Activated CD8-positive, alpha-beta T cell treated with anti-CD3 and anti-CD28 coated beads for 36 hours (primary cell): ENCODE measurements at places on chromosomes 16 and 17.

DNA sequence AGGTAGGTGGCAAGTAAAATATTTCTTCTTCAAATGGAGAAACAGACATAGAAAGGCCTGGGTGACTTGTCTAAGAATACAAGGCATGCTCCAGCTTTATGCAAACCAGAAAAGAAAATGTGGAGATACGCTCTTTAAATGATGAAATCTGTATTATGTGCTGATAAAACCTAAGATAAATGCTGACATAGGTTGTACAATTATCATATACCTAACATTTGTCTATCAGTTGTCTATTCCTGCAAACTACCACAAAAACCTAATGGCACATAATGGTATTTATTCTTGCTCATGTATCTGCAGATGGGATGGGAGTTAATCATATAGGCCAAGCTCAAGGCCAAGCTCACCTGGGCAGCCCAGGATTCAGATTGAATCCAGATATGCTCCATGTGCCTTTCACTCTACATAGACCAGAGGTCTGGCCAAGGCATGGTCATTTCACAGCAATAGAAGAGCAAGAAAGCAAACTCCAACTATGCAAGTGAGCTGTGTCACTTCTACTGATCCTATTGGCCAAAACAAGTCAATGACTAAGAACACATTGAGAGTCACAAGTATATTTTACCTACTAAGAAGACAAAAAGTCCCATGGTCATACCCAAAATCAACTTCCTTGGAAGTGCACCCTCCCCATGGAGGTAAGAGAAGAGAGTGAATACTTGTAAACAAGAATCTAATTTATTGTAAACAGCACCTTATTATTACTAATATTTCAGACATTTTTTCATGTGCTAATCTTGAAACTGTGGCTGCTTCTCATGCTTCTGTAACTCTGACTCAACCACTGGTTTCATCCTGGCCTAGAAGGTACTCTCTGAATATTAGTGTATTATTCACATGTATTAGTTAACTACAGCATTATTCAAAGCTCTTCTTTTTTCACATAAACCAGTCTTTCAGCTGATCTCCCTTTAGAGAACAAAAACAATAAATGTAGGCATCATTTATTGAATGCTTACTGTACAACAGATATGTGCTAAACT, 270.7 kb upstream of the SOX9 start:
- H3K27ac ChIP-seq = no peak overlapping the region
- no peaks in the 10 kb centered on the region for H3K4me1 ChIP-seq
- DNase-seq = no peak
- H3K4me3 ChIP-seq = no peak overlapping the region
- H3K36me3 ChIP-seq = no peaks in the 10 kb centered on the region
- no peaks in the 10 kb centered on the region for H3K27me3 ChIP-seq

- H3K4me1 ChIP-seq = peaks cover 71% of the 10 kb centered on the region
- H3K27me3 ChIP-seq = no peaks in the 10 kb centered on the region
- DNase-seq = peak; percentile 12
- H3K36me3 ChIP-seq = peaks cover 21% of the 10 kb centered on the region
- H3K27ac ChIP-seq = peak overlapping the region; percentile 19
Observed at GRCh38 chr16:24748242-24748641, 18.8 kb downstream of the TNRC6A start.

GRCh38 chr17:278676-279059, 73.9 kb downstream of the RPH3AL start:
- no peak overlapping the region for H3K27ac ChIP-seq
- DNase-seq = no peak
- no peak overlapping the region for H3K4me3 ChIP-seq
- H3K36me3 ChIP-seq = no peaks in the 10 kb centered on the region
- H3K4me1 ChIP-seq = no peaks in the 10 kb centered on the region

DNA sequence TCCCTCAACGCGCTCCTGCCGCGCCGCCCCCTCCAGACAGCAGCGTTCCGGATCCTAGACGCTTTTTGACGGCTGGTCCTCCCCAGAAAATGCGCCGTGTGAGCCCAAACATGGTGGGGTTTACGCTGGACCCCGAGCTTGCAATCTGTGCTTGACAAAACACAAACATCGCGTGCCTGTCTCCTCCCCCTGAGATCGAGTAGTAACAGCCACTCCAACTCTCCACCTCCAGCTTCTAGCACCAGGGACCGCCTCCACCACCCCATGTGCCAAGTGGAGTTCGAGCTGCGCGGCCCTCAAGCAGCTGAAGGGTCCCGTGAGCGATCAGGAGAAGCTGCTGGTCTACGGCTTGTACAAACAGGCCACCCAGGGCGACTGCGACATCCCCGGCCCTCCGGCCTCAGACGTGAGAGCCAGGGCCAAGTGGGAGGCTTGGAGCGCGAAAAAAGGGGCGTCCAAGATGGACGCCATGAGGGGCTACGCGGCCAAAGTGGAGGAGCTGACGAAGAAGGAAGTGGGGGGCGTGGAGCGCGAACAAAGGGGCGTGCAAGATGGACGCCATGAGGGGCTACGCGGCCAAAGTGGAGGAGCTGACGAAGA, 656 bp upstream of the GEMIN4 start:
- DNase-seq = peak; percentile 53
- H3K36me3 ChIP-seq = peaks cover 49% of the 10 kb centered on the region
- H3K27ac ChIP-seq = peak overlapping the region; percentile 95
- H3K27me3 ChIP-seq = no peaks in the 10 kb centered on the region
- H3K4me1 ChIP-seq = peaks cover 32% of the 10 kb centered on the region

GRCh38 chr16:53546988-53547391, 44.0 kb upstream of the AKTIP start:
- no peaks in the 10 kb centered on the region for H3K36me3 ChIP-seq
- peaks cover 27% of the 10 kb centered on the region for H3K4me1 ChIP-seq
- H3K27me3 ChIP-seq = peaks cover 32% of the 10 kb centered on the region
- no peak overlapping the region for H3K27ac ChIP-seq
- H3K4me3 ChIP-seq = no peak overlapping the region

DNA sequence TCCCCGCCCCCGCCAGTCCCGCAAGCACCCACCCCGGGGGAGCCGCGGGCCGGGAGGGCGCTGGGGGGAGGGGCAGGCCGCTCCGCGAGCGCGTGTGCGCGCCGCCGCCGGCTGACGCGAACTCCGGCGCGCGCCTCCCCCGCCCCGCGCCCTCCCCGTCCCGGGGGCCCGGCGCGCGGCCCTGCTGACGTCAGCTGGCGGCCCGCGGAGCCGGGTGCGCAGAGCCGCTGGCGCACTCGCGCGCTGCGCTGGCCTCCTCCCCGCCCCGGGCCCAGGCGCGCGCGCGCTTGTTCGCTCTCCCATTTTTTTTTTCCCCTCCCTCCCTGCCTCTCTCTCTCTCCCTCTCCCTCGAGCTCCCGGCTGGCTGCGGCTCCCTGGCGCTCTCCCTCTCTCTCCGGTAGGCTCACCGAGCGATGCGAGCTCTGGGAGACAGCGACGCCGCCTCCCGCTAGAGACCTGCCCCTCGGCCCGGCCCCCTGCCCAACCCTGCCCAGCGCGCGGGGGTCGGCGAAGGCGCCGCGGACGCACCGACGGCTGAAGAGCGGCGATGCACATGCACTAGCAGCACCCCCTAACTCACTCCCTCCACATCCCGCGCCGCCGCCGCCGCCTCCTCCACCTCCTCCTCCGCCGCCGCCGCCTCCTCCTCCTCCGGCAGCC, at the start of gene GNAO1:
GNAO1 (plus strand) TSS at position 334 of the 660 bp plus-strand sequence. CDS start 747 bp downstream, outside the sequence.
- no peaks in the 10 kb centered on the region for H3K36me3 ChIP-seq
- H3K27me3 ChIP-seq = peaks cover 69% of the 10 kb centered on the region
- H3K4me1 ChIP-seq = peaks cover 30% of the 10 kb centered on the region
- H3K4me3 ChIP-seq = peak within 1 kb of the TSS; percentile 69
- peak; percentile 56 for DNase-seq
- H3K27ac ChIP-seq = no peak within 1 kb of the TSS

DNA sequence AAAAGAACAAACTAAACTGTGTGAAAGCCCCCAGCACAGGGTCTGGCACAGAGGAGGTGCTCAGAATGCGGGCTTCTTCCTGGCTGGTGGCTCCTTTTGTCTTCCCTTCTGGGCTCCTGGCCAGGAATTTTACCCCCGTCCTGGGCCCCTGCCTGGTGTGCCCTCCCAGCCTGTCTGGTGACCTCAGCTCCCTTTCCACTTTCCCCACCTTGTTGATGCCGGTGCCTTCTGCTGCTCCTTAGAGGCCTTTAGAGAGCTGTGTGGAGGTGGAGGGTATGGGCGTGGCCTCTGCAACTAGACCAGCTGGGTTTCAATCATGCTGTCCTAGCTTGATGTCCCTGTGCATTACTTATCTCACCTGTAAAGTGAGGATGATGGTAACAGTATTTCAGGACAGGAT, 16.8 kb downstream of the PIRT start:
- no peaks in the 10 kb centered on the region for H3K27me3 ChIP-seq
- H3K27ac ChIP-seq = no peak overlapping the region
- no peaks in the 10 kb centered on the region for H3K36me3 ChIP-seq
- H3K4me3 ChIP-seq = no peak overlapping the region
- H3K4me1 ChIP-seq = no peaks in the 10 kb centered on the region

GRCh38 chr16:17470908-17471718, at the start of gene XYLT1:
Gene XYLT1, minus strand, starts transcription at chr16:17470960. Its CDS starts 164 bp downstream, at chr16:17470796.
- H3K36me3 ChIP-seq = peaks cover 2% of the 10 kb centered on the region
- peak within 1 kb of the TSS; percentile 90 for H3K4me3 ChIP-seq
- peak within 1 kb of the TSS; percentile 61 for H3K27ac ChIP-seq
- peaks cover 54% of the 10 kb centered on the region for H3K4me1 ChIP-seq
- peak; percentile 51 for DNase-seq
- H3K27me3 ChIP-seq = peaks cover 2% of the 10 kb centered on the region

DNA sequence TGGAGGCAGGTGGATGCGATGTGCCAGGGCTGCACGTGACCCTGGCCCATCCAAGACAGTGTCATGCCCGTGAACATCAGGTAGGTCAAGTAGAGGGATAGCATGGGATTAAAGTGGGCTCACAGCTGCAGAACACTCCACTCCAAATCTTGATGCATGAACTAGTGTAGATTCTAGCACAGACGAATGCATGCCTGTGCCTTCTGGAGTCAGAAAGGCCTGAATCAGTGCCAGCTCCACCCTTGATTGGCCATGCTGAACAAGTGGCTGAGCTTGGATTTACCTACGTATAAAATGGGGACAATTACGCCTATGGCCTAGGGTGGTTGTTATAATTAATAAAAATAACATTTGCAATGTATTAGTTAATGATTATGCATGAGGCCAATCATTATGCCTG, 10.6 kb downstream of the IRX3 start:
- no peak overlapping the region for H3K27ac ChIP-seq
- H3K4me1 ChIP-seq = no peaks in the 10 kb centered on the region
- no peak for DNase-seq
- H3K36me3 ChIP-seq = no peaks in the 10 kb centered on the region
- peaks cover 20% of the 10 kb centered on the region for H3K27me3 ChIP-seq

- H3K36me3 ChIP-seq = no peaks in the 10 kb centered on the region
- peak overlapping the region; percentile 76 for H3K27ac ChIP-seq
- peak; percentile 63 for DNase-seq
- peaks cover 20% of the 10 kb centered on the region for H3K4me1 ChIP-seq
- no peaks in the 10 kb centered on the region for H3K27me3 ChIP-seq
Observed at GRCh38 chr17:73566905-73567782, 77.1 kb downstream of the SDK2 start.

GRCh38 chr17:60077226-60077625, 1.5 kb downstream of the HEATR6 start:
- H3K36me3 ChIP-seq = peaks cover 15% of the 10 kb centered on the region
- peak overlapping the region; percentile 97 for H3K27ac ChIP-seq
- H3K4me1 ChIP-seq = peaks cover 26% of the 10 kb centered on the region
- DNase-seq = no peak
- peak overlapping the region; percentile 91 for H3K4me3 ChIP-seq
- H3K27me3 ChIP-seq = no peaks in the 10 kb centered on the region

- no peak overlapping the region for H3K4me3 ChIP-seq
- DNase-seq = no peak
- no peaks in the 10 kb centered on the region for H3K36me3 ChIP-seq
- H3K27me3 ChIP-seq = no peaks in the 10 kb centered on the region
- H3K4me1 ChIP-seq = peaks cover 5% of the 10 kb centered on the region
Observed at GRCh38 chr16:24523569-24523968, 15.8 kb upstream of the RBBP6 start.

DNA sequence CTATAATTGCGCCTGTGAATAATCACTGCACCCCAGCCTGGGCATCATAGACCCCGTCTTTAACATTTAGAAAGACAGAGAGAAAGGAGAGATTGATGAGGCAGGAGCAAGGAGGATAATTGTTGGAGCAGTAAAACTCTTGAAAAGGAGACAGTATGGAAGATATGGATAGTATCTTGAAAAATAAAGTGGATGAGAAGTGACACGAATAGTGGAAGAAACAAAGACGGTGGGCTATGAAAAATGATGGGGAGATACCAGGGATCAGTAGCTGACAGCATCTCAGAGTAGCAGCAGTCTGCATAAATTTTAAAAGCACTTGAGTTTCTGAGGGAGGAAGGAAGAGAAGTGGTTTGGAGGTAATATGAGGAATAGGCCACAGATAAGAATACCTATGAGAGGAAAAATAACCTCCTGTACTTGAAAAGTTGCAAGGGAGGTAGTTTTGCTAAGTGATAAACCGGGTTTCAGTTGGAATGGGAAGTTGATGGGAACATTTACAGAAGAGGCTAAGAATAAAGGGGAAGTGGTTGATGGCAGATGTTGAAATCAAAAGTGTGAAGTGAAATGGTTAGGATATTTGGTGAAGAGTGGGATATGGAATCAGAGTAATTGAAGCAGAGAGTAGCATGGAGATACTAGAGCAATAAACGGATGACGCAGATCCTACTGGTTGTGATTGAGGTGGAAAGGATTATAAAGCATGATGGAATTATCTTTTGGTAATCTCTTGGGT, 1.8 kb upstream of the PPM1D start:
- DNase-seq = no peak
- H3K27me3 ChIP-seq = peaks cover 1% of the 10 kb centered on the region
- peaks cover 4% of the 10 kb centered on the region for H3K36me3 ChIP-seq
- H3K4me3 ChIP-seq = peak overlapping the region; percentile 42
- H3K27ac ChIP-seq = peak overlapping the region; percentile 18
- H3K4me1 ChIP-seq = peaks cover 18% of the 10 kb centered on the region

GRCh38 chr16:58236231-58236690, 38.4 kb upstream of the CSNK2A2 start:
- no peaks in the 10 kb centered on the region for H3K36me3 ChIP-seq
- H3K4me1 ChIP-seq = peaks cover 12% of the 10 kb centered on the region
- peak overlapping the region; percentile 81 for H3K4me3 ChIP-seq
- DNase-seq = peak; percentile 83

DNA sequence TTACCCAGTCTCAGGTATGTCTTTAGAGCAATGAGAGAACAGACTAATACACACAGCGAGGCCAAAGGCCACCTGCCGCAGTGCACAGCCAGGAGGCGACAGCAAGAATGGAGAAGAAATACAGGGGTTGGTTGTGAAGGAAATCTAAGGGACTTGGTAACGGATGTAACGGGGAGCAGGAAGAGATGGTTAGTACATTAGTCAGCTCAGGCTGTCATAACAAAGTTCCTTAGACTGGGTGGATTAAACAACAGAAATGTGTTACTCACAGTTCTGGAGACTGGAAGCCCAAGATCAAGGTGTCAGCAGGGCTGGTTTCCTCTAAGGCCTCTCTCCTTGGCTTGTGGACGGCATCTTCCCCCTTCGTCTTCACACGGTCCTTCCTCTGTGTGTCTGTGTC, 47.1 kb downstream of the TVP23C start:
- no peaks in the 10 kb centered on the region for H3K27me3 ChIP-seq
- H3K36me3 ChIP-seq = peaks cover 19% of the 10 kb centered on the region
- H3K4me1 ChIP-seq = peaks cover under 1% of the 10 kb centered on the region
- no peak overlapping the region for H3K4me3 ChIP-seq

- H3K36me3 ChIP-seq = no peaks in the 10 kb centered on the region
- no peaks in the 10 kb centered on the region for H3K4me1 ChIP-seq
- no peak overlapping the region for H3K27ac ChIP-seq
- H3K4me3 ChIP-seq = no peak overlapping the region
- H3K27me3 ChIP-seq = peaks cover 8% of the 10 kb centered on the region
Observed at GRCh38 chr16:84884596-84885341, 65.0 kb downstream of the CRISPLD2 start.

GRCh38 chr17:50815400-50815799, 20.0 kb upstream of the WFIKKN2 start:
- peaks cover 12% of the 10 kb centered on the region for H3K27me3 ChIP-seq
- no peak overlapping the region for H3K27ac ChIP-seq
- H3K36me3 ChIP-seq = no peaks in the 10 kb centered on the region
- no peak for DNase-seq
- H3K4me1 ChIP-seq = peaks cover 6% of the 10 kb centered on the region
